ENCODE measurements at places on chromosomes 16 and 17.

GRCh38 chr17:33942414-33942813, 312.7 kb upstream of the CCL2 start:
- no peak for DNase-seq

GRCh38 chr17:80385046-80385445, 29.9 kb upstream of the ENDOV start:
- no peak for DNase-seq

DNA sequence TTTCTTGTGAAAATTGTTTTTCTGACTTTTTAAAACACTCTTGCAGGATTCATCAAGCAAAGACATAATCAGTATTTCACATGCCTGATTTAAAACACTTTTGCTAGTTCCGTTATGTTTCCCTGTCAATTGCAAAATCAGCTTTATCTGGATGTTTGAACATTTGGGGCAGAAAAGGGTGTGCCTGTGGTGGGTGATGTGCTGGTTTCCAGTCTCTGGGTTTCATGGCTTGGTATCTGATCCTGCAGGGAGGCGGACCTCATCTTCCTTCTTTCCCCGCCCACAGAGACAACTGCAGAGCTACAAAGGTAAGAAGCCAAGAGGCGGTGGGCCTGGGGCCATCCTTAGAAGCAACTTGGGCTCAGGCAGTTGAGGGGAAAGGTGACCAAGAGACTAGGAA, 41.8 kb downstream of the NLRC5 start:
- DNase-seq = no peak

- no peak for DNase-seq
These were observed 22.9 kb upstream of the PHAF1 start for GRCh38 chr16:67086822-67087221.

GRCh38 chr16:19997264-19997663, 76.4 kb downstream of the GPR139 start:
- no peak for DNase-seq

GRCh38 chr16:67796099-67796718, 10.2 kb downstream of the RANBP10 start:
- DNase-seq = no peak

GRCh38 chr16:71287454-71287853, 1.7 kb downstream of the CMTR2 start:
- no peak for DNase-seq

DNA sequence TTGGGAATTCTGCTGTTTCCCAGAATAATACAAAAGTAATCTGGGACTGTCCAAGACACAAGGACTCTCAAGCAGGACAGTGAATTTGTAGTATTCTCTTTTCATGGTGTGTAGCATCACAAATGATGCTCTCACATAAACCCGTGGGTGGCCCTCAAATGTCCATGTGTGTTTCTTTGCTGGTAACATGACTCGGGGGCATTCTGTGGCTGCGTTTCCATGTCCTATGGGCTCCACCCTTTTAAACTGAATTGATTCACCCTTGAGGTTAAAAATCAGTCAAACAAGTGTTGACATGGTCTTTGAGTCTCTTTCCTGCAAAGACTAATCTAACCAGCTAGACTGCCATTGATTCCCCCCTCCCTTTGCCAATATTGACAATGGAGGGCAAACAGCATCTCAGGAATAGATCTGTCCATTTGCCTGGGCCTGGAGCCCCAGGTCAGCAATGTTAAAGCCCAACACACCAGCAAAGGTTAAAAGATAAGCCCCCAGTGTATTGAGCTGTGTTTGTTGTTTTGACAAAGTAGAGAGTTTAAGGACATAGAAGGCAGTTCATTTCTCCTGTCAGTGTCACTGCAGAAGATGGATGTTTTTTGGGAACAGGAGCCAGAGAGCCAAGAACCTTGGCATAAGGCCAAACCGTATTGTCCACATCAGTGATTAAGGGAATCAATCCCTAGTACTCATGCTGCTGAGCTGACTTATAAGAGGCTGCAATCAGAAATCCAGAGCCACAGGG, 117.1 kb upstream of the COX10 start:
- DNase-seq = no peak

- no peak for DNase-seq
These were observed 706 bp downstream of the C16orf95 start for GRCh38 chr16:87316450-87316922.

DNA sequence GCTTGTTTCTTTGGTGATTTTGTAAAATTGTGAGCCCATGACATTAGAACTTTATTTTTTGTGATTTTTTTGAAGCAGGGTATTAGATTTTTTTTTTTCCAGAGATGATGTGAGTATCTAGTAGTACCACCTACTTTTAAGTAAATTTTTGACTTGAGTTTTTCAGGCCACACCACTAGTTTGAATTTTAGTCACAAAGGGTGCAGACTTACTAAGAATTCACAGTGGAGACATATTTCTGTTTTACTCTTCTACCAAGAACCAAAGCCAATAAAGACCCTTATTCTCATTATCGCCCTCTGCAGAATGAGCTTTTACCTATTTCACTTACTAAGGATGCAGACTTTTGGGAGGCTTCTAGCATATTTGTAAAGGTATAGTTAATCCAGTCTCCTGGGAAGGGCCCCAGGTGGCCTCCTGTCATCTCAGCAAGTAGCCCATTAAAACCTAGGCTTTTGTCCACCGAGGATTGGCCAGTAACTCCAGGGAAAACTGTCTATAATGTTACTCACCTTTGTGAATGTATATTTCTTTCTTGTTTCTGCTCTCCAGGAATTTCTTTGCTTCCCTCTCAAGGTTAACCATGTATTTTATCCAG, 30.6 kb downstream of the NLK start:
- no peak for DNase-seq

GRCh38 chr16:78428193-78428592, 328.7 kb downstream of the WWOX start:
- DNase-seq = no peak

- no peak for DNase-seq
These were observed 25.8 kb downstream of the YPEL2 start for GRCh38 chr17:59357219-59357697.

- no peak for DNase-seq
These were observed 253.2 kb upstream of the IRX5 start for GRCh38 chr16:54677308-54677950.

DNA sequence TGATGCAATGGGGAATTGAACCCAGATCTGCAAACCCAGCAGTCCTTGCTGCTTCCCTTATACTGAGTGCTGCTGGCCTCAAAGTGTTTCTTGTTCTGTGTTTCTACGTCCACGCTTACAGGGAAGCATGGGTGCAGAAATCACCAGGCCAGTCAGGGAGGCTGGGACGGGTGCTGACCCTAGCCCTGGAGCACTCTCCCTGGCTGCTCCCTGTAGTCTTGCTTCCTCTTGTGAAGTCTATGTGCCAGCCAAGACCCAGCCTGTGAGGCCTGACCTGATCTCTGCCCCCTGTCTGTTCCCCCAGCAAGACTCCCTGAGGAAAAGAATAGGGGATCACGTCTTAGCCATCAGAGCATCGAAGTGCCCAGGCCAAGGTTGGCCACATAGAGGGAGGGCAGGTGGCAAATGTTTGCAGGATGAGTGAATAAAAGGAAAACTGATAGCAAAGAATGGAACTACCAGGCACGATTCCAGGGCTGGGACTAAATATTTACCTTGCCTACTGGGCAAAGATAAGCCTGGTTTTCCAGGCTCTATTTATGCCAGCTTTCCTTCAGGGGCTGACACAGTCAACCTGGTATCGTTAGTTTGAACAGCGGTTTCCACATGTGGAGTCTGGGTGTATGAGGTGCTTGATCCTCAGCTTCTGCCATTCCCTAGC, 41.2 kb upstream of the RHOT1 start:
- DNase-seq = no peak

DNA sequence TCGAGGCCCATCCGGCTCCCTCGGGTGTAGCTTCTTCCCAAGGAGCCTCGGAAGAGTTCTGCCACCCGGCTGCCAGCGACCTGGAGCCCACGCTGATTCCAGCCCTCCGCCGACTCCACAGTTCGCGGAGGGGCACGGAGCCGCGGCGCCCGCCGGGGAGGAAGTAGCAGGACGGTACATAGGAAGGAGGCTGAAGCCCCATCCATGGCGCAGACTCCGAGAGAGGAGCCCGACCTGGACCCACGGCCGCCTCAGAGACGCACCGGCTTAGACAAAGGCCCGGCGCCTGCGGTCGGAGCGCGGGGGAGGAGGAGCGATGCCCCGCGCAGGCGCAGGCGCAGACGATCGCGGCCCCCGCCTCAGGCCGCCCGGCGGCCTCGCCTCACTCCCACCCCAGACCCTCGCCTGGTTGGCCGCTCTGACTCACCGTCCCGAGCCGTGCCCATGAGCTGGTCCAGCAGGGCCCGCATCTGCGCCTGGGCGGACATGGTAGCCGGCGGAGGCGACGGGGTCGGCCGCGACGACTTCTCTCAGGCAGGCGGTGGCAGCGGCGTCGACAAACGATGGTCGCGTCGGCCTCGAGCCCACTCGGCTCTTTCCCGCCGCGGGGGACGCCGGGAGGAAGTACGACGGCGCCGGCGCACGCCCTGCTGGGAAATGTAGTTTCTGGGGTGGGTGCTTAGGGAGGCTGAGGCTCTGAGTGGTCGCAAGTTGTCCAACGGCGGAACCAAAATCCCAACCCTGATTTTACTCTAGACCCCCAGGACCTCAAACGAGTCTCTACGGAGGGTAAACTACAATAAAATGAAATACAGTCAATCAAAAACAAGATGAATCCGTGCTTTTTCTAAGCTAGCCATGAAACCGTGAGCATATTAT, at the start of gene LUC7L:
Gene LUC7L (minus strand): TSS at position 598 of the 879 bp plus-strand sequence. CDS start 110 bp downstream, at position 488.
- peak; percentile 83 for DNase-seq

- no peak for DNase-seq
These were observed 841 bp downstream of the C16orf89 start for GRCh38 chr16:5064915-5065314.

GRCh38 chr16:73058616-73059409, 10.9 kb upstream of the ZFHX3 start:
- DNase-seq = no peak
